ENCODE measurements at places on chromosomes 4 and X. TPM values are rescaled to one million over a fixed set of nuclear protein-coding genes. Genes with fewer than 3 reads are reported as not detected.

GRCh38 chr4:186191200-186192065 is at the start of gene CYP4V2:
Gene CYP4V2 (plus strand): TSS chr4:186191567. CDS start chr4:186191824, 257 bp downstream.
- peak; percentile 88 for DNase-seq

DNA sequence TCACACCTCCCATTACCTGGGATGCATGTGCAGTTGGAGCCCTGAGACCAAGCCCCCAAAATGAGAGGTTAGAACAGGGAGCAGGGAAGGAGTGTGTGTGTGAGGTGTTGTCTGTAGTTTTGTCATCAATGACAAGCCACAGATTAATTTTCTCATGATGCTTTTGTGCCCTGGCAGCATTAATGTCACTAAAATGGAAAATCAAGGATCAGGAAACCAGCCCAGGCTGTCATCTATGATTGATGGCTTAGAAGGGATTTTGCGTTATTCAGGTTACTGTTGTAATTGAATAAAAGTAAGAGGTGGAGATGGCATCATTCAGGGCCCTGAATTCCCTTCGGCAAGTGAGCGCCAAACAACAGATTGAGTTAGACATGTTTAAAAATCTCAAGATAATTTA is 130.5 kb upstream of the C1QTNF7 start:
- no peak for DNase-seq

DNA sequence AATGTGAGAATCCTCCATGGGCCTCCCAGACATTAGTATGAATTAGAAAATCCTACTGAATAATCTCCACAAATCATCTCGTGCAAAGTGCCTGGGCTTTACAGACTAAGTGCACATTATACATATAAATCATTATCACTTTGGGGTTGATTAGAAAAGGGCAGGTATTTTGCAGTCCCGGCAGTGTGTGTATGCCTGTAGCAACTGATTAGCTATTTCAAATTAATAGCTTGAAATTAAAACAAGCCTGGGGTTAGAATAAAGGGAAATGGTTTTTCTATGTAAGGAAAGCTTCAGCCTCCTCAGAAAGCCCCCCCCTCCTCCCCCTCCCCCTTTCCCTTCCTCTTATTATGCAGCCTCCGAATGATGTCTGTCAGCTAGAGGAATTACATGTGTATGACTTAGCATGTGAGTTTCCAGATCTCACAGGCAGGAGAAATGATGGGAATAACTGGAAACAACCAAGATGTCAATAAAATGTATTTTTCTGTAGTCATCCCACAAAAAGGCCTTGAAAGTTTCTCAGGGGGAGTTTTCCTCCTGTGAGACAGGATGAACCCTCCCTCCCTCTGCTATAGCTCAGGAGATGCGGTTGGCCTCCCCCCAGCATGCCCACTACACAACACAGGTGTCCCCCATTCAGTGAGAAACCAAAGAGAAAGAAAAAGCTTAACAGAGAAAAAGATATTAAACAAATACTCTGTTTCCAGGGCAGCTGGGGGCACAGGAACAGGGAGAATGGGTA is 41.2 kb upstream of the RASGEF1B start:
- no peak for DNase-seq

- DNase-seq: no peak
Observed at GRCh38 chr4:57168982-57169381, 58.8 kb upstream of the IGFBP7 start.

- no peak for DNase-seq
Observed at GRCh38 chrX:72254816-72255215, 16.0 kb upstream of the ERCC6L start.

DNA sequence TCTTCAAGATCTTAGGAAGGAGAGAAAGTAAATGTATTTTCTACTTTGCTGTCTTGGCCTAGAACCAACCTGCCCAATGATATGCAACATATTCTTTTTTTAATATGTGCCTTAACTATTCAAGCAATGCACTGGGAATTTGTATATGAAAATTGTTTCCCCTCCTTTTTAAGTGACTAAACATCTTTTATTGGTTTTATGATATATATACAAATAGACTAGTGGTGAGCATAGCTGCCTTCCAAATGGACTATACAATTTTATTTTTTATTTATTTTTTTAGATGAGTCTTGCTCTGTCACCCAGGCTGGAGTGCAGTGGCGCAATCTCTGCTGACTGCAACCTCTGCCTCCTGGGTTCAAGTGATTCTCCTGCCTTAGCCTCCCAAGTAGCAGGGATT is 10.3 kb downstream of the NOCT start:
- DNase-seq: no peak

DNA sequence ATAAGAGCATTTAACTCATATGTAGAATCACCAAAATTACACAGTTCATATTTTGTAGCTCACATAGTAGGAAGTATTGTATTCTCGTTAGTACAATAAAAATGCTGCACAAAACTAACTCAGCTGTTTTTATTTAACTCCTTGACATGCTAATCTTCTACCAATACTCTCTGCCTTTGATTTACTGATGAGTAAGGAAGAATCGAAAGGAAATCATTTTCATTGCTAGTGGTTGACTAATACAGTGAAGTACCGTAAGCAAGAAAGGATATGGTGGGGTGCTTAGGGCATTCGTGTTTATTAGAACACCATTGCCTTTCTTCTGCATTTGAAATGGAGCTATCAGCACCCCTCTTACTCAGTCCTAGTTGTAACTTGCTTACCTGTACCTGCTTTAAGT is 1239.1 kb upstream of the TENM3 start:
- no peak for DNase-seq

- DNase-seq: no peak
Observed at GRCh38 chrX:17292111-17292527, 82.9 kb upstream of the NHS start.

GRCh38 chr4:95546221-95546620 is 2.6 kb downstream of the UNC5C start:
- no peak for DNase-seq

Gene TMEM144
- total RNA-seq: 26.2 TPM

Gene IL1RAPL1
- 0.49 TPM for total RNA-seq

Gene SMIM10
- total RNA-seq: 8.4 TPM

Gene POU4F2
- total RNA-seq: not detected

Gene EGF
- total RNA-seq: 0.23 TPM
